GM04504 (cell line): ENCODE measurements at places on chromosomes 3 and 15.

DNA sequence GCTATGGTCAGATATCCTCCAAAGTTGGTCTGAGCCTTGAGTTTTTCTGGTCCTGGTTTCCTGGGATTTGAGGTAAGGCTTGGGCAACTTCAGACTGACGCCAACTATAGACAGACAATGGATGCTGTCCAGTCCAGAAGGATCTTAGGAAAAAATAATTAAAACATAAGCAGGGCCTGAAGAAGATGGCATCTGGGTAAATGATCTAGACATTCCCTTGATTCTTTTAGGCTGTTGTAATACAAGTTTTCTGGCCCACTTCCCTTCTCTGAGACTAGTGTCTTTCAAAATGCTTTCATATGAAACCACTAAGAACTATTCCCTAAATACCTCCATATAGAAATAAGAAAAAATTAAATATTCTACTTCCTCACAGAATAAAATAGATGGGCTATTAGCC lies 47.7 kb upstream of the PLXND1 start:
- DNase-seq, result peak; percentile 46

GRCh38 chr15:63602595-63602994 lies 5.4 kb downstream of the FBXL22 start:
- no peak for DNase-seq

DNA sequence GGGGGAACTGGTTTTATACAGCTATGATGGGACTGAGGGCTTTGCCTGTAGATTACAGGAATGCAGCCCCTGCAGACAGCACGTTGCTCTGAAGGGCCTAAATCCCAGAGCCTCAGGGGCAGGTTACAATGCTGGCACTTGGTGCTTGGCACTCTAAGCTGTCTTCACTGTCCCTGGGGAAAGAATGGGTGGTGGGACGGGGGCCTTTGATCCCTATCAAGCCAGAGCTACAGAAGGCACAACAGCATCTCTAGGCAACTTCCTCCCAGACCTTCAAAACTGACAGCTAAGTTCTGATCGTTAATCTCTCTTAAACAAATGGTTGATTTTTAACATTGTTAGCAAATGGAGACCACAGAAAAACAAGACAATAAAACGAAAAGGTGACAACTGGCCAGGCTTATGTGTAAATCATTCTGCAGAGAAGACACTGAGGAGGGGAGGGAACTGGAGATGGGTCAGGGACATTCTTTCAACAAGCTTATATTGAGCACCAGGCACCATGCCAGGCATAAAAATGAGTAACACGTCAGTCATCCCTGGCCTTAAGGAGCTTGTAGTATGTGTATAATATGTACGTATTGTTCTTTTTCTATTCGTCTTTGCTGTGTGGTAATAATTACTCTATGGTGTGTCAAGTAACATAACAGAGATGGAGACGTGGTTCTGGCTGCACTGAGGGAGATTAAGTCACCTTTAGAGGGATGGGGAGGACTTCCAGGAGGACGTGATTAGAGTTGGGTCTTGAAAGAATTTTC lies 49.1 kb downstream of the CA12 start:
- DNase-seq, result peak; percentile 76

DNA sequence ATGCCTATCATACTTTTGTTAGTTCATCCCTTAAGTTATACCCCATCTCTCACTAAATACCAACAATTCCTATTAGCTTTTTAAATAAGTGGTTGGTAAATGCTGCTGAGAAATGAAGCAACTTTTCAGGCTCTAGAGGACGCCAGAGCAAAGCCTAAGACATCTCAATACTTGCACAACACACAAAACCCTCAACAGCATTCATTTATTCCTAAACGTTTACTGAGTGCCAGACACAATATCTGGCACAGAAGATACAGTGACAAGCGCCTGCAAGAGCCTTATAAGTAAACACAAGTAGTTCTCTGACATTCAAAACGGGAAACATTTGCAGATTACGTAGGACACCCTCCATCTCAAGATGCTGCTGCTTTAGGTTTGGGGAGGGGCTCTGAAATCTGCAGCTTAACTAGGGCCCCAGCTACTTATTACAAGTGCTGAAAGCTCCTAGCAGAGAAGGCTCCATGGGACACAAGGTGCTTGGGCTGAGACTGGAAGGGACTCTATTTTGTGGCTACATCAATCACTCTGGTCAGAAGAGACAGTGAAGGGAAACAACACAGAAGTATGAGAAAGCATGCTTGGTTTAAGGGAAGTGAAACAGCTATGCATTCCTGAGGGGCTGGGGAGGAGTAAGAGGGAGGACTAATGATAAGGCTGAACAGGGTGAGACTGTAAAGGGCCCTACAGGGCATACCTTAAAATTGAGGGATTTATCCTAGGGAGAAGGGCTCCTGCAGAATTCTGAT lies 311.3 kb downstream of the PLCL2 start:
- no peak for DNase-seq

- peak; percentile 35 for DNase-seq
Observed at GRCh38 chr3:46705022-46705530, 3.9 kb downstream of the TMIE start.

DNA sequence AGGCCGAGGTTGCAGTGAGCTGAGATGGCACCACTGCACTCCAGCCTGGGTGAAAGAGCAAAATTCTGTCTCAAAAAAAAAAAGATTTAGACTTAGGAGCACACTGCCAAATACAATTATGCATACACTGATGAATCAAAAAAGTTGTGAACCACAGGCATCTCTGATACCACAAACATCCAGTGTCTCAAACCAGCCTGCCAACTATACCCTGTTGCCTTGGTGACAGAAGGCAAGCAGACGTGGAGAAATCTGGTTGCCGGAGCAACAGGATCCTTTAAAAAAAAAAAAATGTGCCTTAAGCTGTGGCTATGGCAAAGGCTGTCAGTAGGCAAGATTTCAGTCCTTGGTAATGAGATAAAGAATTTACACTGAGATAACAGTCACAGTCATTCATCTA lies 202.3 kb downstream of the NEK10 start:
- peak; percentile 98 for DNase-seq
